Upper lobe of right lung (tissue), 1 donor: ENCODE measurements at places on chromosomes 5 and 9.

GRCh38 chr5:94239266-94239665 is 379.1 kb downstream of the KIAA0825 start:
- no peak for DNase-seq

- DNase-seq, result peak; percentile 42
Observed at GRCh38 chr9:129275626-129276247, 97.7 kb upstream of the IER5L start.

- no peak for DNase-seq
Observed at GRCh38 chr5:93430118-93430517, 150.9 kb downstream of the NR2F1-AS1 start.

DNA sequence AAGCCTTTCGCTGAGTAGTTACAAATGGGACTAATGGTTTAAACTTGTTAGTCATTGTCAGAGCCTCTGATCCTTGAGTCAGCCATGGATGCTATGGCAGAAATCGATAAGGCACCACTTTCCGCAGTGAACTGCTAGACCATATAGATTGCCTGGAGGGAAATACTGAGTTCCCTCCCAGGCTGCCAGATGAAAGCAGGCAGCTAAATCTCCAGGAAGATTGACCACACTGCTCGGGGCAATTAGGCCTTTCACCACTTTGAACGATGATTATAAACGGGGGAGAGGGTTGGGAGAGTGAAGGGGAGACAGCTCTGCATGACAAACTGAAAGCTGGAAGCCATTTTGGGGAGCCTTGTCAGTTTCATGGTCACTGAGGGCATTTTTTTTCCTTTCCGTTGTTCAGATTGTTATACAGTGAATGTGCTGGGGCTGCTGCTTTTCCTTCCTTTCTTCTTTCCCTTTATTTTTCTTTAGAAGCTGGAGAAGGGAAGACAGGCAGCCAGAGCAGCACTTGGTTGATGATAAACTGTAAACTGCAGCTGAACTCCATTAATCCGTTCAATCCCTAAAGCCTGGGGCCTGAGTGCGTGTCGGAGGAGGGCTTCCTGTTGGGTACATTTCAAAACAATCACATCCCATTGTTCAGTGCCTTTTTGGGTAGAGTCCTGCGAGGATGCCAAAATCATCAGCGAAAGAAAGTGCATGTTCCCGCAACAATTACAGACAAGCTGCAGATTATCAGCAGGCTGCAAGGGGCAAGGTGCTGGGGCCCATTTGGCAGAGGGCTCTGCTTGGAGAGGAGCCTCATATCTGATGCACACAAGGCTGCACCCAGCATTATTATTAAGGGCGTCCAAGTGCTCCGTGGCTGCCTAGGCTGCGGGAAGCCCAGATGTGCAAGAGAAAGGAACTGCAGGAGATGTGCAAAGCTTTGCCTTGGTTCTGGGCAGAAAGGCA is 308.4 kb downstream of the PSAT1 start:
- no peak for DNase-seq

- DNase-seq, result no peak
Observed at GRCh38 chr5:139849942-139850341, 54.3 kb downstream of the PSD2 start.

DNA sequence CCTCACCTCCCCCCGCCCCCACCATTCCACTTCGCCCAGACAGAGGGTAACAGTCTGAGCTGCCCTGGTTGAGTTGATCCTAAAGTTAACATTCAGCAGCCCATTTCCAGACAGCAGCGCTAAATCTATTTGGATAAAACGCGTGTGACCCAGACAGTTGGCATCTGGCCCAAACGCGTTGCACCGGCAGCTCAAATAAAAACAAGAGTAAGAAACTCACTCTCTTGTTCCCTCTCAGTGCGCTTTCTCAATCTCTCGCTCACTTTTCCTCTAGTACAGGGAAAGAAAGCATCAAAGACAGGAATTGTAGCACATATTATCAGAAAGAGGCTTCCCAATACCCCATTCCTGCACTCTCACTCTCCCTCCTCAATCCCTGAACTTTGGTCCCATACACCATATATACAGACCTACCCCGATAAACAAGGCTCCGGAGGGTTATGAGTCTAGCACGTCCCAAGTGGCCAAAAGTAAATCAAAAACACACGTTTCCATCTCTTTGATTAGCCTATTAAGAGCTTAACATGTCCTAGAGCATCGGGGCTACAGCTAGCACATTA is 1.3 kb downstream of the ADAMTS6 start:
- peak; percentile 76 for DNase-seq

- DNase-seq, result peak; percentile 61
Observed at GRCh38 chr9:133484671-133485437, 6.0 kb upstream of the SLC2A6 start.
